Stimulated activated CD8-positive, alpha-beta memory T cell treated with anti-CD3 and anti-CD28 coated beads, Interleukin-12 subunit alpha, Interleukin-12 subunit beta, amount 100 ng/mL, for 1 hour (primary cell): ENCODE measurements at places on chromosomes 7 and 10.

- no peak for DNase-seq
Measured at GRCh38 chr10:122567056-122567660, 6.6 kb downstream of the DMBT1 start.

GRCh38 chr10:44992070-44992731 is 8.5 kb upstream of the ZNF22 start:
- no peak for DNase-seq

DNA sequence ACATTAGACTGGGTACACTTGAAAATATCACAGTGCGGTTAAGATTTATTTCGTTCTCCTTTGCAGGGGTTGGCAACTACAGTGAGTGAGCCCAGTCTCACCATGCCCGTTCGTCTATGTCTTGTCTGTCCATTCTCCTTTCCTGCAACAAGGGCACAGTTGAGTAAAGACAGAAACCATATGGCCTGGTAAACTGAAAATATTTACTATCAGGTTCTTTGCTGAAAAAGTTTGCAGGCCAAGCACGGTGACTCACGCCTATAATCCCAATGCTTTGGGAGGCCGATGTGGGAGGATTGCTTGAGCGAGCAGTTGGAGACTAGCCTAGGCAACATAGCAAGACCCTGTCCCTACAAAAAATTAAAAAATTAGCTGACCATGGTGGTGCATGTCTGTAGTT is 11.4 kb upstream of the KCTD7 start:
- DNase-seq: no peak

- DNase-seq: no peak
Measured at GRCh38 chr7:90404777-90405176, 1.5 kb downstream of the CLDN12 start.

DNA sequence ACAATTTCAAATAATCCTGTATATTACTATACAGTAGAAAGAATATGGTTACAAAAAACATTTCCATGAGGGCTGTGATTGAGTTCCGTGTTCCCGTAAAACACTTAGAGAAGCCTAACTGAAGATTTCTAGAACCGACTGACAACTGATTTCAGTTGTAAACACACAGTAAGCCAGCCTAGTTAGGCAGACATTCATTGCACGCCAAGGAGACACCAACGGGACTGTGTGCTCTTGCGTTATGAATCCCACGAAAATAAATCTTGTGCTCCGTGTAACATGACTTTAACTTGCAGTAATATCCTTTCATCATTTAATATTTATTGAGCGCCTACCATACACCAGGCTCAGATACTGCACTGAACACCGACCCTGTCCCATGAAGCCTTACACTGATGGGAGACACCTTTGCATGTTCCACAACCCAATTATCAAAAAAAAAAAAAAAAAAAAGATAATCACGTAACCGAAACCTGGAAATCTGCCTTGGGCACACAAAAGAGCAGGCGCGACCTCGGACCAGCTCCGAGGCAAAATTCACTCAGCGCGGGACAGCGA is 420 bp upstream of the KLHL7 start:
- DNase-seq: no peak

DNA sequence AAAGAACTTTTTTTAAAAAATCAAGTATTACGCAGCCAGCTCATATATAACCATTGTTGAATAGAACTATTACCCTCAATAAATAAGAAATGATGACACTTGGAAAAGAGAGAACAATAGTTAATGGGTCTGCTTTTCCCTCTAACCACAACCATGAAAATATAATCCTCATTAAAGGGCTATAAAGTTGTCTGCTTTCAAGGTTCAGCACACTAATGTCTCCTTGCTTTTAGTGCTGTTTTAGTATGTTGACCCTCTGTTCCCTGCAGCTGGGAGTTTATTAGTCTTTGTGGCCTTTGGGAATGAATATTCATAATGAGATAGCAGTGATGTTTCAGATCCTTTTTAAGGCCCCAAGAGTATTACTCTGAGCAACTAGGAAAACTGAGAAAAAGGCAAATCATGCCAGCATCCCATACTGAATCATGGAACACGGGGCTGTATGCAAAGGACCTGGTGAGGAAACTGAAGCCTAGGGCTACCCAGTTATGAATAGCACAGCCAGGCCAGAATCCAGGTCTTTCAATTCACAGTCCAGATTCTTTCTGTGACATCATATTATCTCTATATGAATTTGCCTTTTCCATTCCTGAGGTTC is 332.0 kb upstream of the LRGUK start:
- no peak for DNase-seq

- no peak for DNase-seq
Measured at GRCh38 chr7:17299483-17299991, 1.1 kb downstream of the AHR start.

DNA sequence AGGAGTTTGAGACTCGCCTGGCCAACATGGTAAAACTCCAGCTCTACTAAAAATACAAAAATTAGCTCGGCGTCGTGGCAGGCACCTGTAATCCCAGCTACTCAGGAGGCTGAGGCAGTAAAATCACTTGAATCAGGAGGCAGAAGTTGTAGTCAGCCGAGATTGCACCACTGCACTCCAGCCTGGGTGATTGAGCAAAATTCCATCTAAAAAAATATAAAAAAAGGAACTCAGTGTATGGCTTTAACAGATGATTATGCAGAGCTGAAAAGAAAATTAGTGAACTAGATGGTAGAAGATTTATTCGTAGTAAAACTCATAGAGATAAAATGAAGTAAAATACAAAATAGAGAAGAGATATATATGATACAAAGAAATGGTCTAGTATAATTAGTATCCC is 12.6 kb upstream of the CNOT4 start:
- DNase-seq: no peak

GRCh38 chr10:3199488-3199887 is 26.9 kb upstream of the PITRM1 start:
- no peak for DNase-seq

DNA sequence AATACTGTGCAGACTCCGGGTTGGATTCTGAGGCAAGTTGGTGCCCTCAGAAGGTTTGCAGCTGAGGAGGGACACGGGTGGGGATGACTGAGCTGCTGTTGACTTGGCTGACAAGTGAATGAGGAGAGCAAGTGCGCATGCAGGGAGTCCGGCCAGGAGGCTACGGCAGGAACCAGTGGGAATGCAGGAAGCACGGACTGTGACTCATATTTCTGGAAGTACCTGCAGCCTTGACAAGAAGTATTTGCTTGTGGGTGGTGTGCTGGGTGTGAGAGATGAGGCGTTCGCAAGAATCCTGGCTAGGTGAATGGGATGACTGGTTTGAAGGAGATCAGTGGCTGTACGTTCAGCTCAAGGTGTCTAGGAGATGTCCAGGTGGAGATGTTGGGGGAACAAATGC is 30.8 kb upstream of the FXYD4 start:
- no peak for DNase-seq

- DNase-seq: no peak
Measured at GRCh38 chr10:84783386-84783785, 455.0 kb downstream of the CCSER2 start.

DNA sequence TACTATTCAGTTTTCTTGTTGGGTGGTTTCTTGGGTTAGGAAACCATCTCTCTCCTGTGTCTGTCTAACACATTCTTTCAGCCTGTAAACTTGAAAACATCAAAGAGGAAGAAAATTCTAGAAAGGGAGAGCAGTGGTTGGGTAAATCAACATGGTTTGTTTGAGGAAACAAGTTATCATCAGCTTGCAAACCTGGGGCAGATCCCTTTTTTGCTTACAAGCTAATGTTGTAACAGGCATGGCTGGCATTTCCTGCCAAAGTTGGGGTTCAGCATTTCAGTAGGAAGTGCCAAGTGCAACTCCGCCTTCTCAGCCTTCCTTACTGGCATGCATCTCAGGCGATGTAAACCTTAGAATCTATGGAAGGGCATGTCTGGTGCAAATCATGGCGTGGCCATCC is 112.6 kb downstream of the EEPD1 start:
- no peak for DNase-seq

GRCh38 chr7:51665045-51665780 is 348.6 kb upstream of the COBL start:
- DNase-seq: no peak

DNA sequence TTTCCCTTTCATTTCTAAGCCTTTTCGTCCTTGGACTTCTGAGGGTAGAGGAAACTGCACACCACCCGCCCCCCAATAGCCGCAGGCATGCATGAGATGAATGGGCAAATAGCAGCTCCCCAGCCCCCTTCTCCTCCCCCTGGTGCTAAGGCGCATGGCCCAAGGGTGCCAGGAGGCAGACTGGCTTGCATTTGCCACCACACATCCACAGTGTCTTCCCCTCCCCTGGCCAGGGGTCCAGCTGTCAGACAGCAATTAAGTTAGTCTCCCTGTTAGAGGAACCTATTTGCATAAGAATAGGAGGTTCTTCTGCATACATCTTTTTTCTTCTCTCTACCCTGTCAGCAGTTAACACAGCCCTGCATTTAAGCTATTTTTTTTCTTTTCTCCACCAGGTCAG is 20.2 kb downstream of the TOMM7 start:
- DNase-seq: no peak
